ENCODE measurements at places on chromosomes 1 and 21.

DNA sequence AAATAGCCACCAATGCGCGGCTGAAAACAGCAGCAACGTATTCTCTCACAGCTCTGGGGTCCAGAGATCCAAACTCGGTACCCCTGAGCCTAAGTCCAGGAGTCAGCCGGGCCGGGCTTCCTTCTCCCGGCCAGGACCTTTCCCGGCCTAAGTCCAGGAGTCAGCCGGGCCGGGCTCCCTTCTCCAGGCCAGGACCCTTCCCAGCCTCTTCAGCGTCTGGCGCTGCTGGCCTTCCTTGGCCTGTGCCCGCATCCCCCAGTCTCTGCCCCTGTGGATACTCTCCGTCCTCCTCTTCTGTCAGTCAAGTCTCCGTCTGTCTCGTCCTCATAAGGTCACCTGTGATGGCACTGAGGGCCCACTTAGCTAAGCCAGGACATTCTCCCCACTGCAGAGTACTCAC, 32.2 kb downstream of the KCNAB2 start:
- no peak for DNase-seq

GRCh38 chr1:220420726-220421125, 107.2 kb upstream of the MARK1 start:
- no peak for DNase-seq

DNA sequence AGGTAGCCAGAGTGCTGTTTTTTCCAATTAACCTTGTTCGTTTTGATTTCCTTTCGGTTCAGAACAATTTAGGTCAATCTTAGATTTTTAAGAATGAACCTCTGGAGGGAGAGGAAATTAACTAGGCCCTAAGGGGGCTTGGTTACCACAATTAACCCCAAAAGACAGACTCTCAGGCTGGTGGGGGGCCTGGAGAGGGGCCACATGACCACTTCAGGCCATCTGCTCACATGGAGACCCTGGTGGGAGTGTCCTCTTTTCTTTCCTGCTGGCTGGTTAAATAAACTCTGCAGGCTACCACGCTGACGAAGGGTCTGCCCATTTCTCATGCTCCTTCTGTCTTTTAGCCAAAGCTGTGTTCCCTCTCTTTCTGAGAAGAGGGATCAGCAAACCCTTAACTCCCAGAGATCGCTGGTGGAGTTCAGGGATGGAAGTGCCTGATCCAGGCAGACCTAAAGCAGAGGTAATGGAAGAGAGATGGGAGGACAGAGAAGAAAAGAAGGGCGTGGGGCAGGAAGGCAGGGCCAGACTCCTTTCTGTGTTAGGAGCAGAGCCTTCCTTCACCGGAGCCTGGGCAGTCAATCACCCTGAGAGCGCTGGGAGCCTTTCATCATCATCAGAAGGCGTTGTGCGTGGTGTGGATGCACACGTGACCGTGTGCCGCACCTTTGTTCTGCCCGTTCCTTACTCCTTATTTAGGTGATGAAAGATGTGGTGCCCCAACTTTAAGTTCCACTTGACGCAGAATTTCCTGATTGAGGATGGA, 58.5 kb downstream of the KIF26B start:
- no peak for DNase-seq

GRCh38 chr1:165734906-165735305, 33.8 kb downstream of the TMCO1 start:
- no peak for DNase-seq

- DNase-seq = no peak
Observed at GRCh38 chr1:172180501-172181285, 239.8 kb upstream of the C1orf105 start.

- no peak for DNase-seq
Observed at GRCh38 chr1:243848165-243848857, 1.7 kb downstream of the AKT3 start.

GRCh38 chr1:154485106-154485505, 16.9 kb upstream of the TDRD10 start:
- no peak for DNase-seq

GRCh38 chr1:212190169-212190568, 95.0 kb upstream of the PPP2R5A start:
- DNase-seq = no peak

- no peak for DNase-seq
Observed at GRCh38 chr1:96482616-96483015, 239.0 kb upstream of the PTBP2 start.

GRCh38 chr21:42495765-42496119, 282 bp downstream of the RSPH1 start:
- no peak for DNase-seq

DNA sequence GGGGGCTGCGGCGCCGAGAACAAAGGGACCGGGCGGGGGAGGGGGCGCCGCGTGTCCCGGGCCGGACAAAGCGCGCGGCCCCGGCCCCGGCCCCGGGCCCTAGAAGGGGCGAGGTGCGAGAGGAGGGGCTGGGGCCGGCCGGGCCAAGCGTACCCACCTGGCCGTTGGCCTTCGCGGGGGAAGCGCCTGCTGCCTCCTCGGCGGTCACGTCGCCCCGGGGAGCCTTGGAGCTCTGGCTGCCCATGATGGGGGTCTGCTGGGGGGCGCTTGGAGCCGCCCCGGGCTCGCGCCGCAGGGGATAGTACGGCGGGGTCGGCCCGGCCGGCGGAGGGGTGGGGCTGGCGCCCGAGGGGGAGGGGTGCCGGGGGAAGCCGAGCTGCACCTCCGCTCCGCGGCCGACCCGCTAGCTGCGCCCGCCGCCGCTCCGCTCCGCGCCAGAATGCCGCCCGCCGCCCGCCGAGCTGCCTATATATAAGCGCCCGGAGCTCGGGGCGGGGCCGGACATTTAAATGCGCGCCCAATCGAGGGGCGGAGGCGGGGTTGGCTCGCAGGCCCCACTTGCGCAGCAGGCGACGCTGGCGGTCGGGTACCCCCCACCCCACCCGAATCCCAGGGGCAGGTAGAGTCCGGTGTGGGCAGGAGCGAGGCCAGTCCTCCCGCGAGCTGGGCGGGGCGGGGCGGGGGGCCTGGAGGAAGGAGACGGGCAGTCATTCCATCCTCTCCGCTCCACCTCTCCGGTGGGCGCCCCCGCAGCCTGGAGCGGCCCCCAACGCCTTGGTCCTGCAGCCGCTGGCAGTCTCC, at the start of gene MARCKSL1:
TSS of gene MARCKSL1 (minus strand) at position 444 of the 801 bp plus-strand sequence. CDS start at position 244, 200 bp downstream.
- DNase-seq = peak; percentile 70

DNA sequence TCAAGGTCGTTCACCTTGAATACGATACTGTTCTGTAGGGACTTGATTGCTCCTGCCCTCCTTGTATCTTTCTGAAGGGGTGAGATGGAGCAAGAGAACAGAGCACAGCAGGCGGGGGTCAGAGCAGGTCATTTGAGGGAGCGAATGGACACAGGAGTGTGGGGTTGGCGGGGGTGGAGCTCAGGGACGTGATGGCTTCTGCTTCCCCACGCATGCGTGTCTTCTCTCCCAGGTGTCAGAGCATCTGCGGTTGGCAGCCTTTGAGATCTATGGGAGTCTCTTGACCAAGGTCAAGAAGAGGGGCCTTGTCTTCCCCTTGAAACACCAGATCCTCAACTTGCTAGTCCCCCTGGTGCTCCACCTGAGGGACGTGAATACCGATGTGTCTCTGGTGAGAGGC, 63.9 kb downstream of the INAVA start:
- no peak for DNase-seq

DNA sequence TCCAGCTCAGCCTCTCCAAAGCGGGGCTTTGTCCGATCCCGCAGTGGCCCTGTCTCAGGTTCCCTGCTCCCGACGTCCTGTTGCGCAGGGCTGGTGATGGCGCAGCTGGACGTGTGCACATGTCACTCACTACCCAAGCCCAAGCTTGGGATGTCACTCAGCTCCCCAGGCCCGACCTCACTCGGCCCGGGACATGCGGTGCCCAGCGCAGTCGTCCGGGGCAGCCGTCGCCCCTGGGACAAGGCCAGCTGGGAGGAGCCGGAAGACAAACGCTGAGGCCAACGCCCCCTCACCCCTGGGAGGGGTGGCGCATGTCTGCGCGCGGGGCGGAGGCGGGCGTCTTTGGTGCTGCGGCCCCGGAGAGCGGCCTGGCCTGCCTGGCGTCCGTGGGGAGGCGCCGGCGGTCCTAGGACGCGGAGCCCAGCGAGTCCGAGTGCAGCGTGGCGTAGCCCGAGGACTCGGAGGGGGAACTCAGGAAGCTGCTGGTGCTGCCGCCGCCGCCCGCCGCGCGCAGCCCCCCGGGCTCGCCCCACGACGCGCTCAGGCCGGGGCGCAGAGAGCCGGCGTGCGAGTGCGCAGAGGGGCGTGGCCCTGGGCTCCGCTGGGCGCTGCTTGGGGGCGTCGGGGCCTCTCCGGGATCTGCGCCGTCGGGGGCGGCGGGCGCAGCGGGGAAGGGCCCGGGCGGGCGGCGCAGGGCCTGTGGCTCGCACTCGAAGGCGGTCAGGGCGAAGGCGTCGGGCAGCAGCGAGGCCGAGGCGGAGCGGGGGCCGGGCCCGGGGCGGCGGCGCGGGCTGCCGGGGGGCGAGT, 5.2 kb downstream of the HES3 start:
- no peak for DNase-seq

DNA sequence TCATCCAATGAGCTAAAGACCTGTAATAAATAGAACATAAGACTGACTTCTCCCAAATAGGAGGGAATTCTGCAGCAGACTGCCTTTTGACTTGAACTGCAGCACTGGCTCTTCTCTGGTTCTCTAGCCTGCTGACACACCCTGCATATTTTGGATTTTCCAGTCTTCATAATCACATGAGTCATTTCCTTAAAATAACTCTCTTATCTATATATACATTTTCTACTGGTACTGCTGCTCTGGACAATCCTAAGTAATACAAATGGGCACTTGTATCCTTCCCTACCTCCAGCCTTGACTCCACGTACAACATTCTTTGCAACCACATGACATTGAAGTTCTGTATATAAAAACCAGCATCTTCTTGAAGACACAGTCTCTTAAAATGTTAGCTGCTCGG, 429.4 kb upstream of the TMPRSS15 start:
- peak; percentile 37 for DNase-seq

DNA sequence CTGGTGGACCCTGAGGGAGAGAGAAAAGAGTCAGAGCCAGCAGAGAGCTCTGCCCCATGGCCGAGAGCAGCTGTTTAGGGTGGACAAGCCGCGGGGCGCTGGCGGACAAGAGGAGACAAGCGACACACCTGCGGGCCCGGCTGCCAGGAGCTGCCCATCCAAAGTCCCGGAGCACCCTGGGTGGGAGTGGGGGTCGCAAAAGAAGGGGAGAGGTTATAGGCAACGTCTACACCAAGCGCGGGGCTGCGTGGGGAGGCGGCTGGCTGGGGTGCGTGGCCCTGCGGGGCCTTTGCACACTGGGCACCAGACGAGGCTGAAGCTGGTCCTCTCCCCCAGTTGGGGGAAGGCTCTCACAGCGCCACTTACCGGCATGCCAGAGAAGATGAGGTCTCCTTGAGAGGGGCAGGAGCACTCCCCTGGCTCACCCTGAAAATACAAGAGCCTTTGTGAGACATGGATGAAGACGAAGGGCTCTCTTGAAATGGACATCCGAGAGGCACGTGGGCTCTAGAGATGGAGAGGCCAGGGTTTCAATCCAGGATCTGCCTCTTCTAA, 24.1 kb downstream of the COL16A1 start:
- no peak for DNase-seq

DNA sequence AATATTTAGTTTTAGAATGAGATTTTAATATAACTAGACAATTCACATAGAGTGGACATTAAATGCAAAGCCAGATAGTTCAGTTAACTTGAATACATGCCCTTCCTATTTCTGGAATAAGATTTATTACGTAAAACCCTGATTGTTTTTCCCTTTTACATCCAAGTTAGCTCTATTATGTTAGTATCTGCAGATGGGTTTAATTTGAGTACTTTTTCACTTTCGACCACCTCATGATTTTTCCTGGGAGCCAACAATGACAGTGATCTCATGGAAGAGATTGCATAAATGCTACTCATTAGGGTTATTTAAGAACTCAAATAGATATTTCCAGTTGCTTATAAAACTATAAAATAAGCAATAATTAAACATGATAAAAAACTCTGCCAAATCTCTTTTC, 199.4 kb upstream of the PTGFR start:
- DNase-seq = no peak

GRCh38 chr1:244080343-244080929, 29.4 kb downstream of the ZBTB18 start:
- DNase-seq = no peak

DNA sequence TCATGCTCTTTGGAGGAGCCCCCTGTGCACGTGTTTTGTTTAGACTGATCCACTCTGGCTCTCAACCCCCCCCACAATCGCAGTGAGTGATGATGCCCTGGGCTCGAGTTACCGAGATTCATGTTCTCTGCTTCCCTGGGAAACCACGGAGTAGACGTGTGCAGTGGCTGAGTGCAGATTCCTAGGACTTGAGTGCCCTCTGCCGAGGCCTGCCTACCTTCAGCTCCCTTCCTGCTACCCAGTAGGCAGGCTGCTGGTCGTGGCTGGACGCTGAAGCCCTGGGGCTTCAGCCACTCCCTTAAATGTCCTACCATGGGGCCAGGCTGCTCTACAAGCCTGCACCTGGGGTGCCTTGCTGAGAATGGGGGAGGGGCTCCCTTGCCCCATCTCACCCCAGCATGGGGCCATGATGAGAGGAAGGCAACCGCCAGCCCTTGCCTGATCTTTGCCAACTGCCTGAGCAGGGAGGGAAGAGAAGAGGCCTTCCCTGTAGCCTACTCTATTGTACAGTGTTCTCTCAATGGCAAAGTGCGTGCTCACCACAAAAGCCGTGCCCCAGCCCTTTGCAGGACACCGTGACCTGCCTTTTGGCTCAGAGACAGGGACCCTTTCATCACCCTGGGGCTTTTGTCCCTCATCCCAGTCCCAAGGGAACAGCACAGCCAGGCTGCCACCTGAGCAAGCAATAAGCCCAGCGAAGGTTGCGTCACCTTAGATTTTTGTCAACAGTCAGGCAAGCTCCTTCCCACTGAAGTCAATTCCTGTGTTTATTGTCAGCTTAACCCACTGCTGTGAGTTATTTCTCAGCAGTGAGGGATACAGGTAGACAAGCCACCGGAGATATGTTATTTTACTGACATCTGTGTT, 4.1 kb upstream of the GRIK3 start:
- DNase-seq = peak; percentile 13

- DNase-seq = peak; percentile 41
Observed at GRCh38 chr21:37006486-37007291, at the start of gene RIPPLY3. Gene RIPPLY3, plus strand, starts transcription at chr21:37006702. Its CDS starts 71 bp downstream, at chr21:37006773.

- no peak for DNase-seq
Observed at GRCh38 chr1:65554829-65555228, 134.4 kb downstream of the LEPR start.

- no peak for DNase-seq
Observed at GRCh38 chr21:33769057-33769456, 126.8 kb downstream of the ITSN1 start.

DNA sequence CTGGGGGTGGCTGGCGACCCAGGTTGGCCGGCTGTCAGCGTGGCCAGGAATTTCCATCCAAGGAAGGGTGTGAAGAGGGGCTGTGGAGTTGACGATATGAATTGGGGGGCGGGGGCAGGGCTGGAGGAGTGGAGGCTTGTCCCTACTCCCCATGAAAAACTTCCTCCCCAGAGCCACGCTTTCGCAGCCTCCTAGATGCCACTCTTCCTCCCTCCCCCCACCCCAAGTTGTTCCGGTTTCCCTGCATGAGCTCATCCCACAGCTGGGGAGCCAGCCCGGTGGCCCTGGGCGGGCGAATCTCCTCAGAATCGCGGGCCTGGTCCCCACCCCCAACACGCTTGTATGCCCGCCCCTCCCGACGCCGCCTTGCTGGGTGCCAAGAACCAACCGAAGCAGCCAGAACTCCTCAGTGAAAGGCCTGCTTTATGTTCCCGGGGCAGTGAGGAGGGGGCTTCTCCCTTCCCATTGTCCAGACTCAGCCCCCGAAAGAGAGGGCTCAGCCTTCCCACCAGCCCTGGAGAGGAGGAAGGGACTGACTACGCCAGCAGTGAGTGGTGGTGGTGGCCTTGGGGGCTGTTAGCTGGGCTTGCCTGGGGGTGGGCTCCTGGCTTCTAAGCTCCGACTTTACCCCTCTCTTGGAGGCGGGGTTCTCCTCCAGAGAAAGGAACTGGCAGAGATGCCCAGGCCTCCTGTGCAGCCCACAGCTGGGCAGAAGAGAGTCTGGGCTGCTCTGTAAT, 1.8 kb upstream of the CSMD2 start:
- DNase-seq = no peak
